ENCODE measurements at places on chromosomes 1 and 21.

- DNase-seq = no peak
Measured at GRCh38 chr1:234907940-234908405, 220.7 kb downstream of the TOMM20 start.

GRCh38 chr1:169309178-169310166, 58.1 kb downstream of the NME7 start:
- DNase-seq = no peak

DNA sequence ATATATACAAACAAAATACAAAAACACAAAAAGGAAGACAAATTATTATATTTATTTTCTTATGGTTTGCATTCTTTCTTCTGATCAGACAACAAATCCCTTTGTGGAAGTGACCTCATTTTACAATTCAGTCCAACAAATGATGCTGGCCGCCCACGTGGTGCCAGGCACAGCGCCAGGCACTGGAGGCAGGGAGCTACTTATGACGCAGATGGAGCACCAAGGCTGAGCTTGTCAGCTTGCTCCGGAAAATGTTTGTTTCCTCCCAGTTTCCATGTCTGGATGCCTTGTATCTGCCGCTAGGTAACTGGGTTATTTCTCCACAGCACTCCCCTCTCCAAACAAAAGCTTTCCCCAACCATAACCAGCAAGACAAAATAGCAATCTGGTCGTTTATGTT, 30.7 kb upstream of the CD34 start:
- DNase-seq = peak; percentile 23

DNA sequence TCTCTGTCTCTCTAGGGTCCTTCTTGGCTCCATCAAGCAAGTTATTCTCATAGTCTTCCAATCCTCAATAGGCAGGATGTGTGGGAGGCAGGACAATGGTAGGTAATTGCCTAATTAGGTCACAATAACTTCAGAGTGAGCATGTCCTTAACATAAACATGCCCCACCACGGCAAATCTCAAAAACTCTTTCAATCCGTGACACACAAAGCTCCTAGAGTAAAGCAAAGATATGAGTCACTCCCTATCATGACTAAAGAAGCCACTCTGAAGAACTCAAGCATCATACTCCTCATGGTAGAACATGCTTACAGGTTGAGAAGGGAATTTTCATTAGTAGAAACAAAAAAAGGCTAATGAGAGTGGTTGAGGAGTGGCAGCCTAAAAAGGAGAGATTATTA, 4.9 kb downstream of the HAO2 start:
- DNase-seq = peak; percentile 81

DNA sequence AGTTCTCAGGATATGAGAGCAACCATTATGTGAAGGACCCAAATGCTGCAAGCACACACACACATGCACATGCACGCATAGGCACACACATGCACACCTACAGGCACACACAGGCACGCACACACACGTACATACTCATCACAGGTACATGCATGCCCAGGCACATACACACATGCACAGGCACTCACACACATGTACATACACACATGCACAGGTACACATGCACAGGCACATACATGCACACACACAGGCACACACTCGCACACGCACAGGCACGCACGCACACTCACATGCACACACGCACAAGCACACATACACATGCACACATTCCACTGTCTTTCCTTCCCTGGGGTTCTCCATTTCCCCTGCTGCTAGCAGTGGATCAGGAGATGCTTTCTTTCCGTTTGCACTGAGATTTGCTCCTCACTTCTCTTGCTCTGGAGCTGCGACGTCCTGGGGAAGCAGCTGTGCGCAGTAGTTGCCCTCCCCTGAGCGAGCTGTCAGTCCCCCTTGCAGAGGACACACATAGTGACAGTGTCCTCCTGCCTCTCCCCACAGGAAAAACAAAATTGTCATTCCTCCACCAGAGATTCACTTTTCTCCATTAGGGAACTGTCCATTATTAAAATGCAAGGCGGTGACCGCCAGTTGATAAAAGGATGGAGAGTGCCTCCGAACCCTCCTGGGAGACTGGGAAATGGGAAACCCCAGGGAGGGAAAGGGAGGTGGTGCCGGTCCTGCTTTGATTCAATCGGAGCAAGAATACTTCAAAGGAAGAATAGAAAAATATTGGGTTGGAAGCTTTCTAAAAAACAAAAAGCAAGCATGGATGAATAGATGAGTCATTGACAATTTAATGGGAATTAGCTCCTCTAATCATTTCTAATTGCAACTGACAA, 69.5 kb downstream of the WDR4 start:
- no peak for DNase-seq

DNA sequence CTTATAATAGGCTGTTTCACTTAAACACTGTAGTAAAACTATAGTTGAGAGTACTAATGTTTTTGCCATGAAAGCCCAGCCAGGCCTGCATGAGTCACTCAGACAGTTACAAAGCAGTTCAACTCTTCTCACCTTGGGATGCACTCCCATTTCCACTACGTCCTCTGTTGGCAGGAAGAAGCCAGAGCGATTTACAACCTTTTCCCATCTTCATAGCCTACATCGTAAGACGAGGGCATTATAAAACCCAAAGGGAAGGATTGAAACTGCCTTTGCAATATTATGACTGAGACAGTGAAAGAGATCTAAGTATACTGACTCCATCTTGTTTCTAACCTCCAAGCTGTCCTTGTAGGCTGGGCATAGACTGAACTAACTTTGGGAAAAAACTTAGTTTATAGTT, 71.8 kb upstream of the CSF1 start:
- peak; percentile 57 for DNase-seq

- no peak for DNase-seq
Measured at GRCh38 chr21:34594566-34595234, 20.2 kb downstream of the RCAN1 start.

- no peak for DNase-seq
Measured at GRCh38 chr21:34561806-34562205, 49.8 kb upstream of the KCNE1 start.

GRCh38 chr21:35314857-35315582, 265.9 kb upstream of the RUNX1 start:
- DNase-seq = no peak

DNA sequence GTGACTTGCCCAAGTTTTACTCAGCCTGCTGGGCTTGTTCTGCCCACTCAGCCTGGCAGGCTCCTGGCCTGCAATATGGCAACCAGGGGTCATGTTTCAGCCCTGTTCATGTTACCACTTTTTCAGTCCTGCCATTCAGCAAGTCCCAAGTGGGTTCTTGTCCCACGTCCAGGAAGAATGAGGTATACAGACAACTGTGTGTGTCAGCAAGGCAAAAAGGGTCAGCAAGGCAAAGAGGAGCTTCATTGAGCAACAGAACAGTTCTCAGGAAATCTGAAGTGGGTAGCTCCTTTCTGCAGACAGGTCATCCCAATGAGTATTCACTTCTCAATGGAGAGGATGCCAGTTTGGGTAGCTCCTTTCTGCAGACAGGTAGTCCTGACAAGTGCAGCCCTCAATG, 1233.3 kb upstream of the B3GALT2 start:
- DNase-seq = no peak

DNA sequence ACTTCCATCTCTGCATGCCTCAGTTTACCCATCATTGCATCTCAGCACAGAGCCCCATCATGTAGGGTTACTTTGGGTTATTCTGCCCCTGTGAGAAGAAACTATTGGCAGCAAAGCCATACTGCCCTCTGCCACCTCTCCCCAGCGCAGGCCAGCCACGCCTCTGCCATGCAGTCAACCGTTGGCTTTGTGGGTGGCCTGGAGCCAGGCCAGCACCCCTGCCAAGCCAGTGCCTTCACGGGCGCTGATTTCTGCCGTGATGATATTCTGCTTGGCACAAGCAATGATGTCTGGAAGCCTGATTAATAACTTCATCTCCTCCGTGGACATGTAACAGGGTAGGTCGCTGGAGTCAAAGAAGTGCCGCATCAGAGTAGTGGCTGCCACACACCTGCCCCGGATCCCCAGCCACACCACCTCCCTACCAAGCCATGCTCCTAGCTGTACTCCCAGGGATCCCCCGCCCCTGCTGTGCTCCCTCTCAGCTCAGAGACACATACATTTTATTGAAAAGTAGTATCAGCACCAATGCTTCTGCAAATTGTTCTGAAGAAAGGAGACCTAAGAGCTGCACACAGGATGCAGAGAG, 15.0 kb upstream of the CEP85 start:
- no peak for DNase-seq

GRCh38 chr1:115336741-115337140, 1.3 kb downstream of the NGF start:
- no peak for DNase-seq

GRCh38 chr1:229696385-229696784, 70.3 kb downstream of the URB2 start:
- no peak for DNase-seq

DNA sequence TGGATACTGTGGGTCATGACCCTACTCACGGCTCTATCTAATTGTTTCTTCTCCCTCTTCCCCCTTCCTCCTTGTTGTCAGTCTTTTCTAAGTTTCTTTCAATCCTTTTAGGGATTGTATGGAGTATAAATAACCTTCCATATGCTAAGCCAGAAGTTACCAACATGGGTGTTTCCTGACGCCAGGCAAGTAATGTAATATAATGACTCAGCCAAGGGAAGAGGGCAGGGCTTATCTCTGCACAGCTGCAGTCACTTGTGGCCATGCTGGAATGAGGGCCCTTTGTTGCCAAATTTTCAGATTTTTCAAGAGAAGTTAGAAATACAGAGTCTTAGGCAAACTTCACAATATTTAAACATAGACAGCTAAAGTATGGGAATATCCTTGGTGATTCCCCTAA, 194.6 kb downstream of the ST6GALNAC3 start:
- no peak for DNase-seq

- no peak for DNase-seq
Measured at GRCh38 chr1:229732061-229732460, 106.0 kb downstream of the URB2 start.

- DNase-seq = no peak
Measured at GRCh38 chr1:60103186-60103585, 29.6 kb upstream of the C1orf87 start.

DNA sequence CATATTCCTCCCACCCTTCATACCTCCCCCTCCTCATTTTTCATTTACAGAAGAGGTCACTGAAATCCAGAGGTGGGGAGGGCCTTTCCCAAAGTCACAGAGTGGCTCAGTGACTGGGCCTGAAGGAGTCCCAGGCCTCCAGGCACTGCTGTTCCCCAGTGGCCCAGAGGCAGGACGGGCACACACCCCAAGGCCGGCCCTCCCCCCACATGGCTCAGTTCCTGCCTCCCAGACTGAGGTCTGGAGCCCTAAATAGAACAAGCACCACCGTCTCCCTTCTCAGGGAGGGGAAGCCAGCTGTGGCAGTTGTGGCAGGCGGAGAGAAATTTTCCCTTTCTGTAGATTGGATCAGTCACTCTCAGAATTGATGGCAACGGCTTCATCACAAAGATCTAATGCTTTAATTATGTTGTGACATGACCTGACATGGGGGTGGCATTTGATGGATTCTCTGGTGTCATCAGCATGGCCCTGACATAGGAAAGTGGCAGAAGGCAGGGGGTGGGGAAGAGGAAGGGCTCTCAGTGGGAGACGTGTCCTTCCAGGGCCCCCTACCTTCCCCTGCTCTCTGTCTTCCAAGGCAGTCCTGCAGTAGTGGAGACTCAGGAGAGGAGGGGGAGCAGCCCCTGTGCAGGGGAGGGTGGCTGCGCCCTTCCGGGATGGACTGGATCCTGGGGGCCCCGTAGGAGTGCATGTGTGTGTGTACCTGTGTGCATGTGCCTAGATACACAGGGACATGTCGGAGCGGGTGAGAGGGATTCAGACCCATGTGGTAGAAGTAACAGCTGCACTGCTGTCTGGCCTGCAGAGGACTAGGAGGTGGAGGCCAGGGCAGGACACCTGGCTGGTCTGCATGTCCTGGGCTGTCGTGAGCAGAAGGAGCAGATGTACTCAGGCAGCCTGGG, 41.2 kb upstream of the FOXO6 start:
- DNase-seq = no peak

- DNase-seq = peak; percentile 19
Measured at GRCh38 chr21:16572032-16572431, 842.2 kb downstream of the USP25 start.

DNA sequence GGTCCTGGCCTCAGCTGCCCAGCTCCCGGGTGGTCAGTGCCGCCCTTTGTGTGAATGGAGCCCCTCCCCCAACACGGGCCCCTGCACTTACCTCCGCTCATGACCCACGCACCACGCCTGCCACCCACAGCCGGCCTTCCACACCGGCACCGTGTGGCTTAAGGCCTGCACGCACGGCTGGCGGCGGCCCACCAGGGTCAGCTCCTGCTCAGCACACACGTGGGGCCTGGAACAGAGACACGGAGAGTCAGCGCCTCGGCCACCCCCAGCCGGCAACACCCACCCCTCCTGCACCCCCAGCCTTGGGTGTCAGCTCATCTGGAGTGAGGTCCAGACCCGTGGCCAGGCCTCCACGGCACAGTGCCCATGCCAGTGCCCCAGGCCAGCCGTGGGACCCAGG, 8.9 kb downstream of the MEGF6 start:
- no peak for DNase-seq

- DNase-seq = no peak
Measured at GRCh38 chr1:85459290-85459689, 5.7 kb downstream of the DDAH1 start.

DNA sequence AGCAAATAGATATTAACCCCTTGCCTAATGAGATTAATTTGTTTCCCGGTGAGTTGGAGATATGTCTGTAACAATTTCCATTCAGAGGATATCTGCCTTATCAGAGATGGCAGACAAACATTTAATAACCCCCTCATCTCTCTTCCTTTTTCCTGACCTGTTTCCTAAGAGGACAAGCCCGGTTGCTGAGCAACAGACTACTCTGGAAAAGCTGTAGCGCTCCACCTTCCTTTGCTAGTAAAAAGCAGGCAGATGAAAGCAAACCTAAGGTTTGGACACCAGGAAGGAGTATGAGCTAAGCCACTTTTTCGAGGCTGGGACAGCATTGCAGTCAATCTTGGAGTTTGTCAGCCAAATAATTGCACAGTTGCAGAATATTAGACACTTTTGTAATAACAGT, 82.4 kb downstream of the RGS21 start:
- no peak for DNase-seq

DNA sequence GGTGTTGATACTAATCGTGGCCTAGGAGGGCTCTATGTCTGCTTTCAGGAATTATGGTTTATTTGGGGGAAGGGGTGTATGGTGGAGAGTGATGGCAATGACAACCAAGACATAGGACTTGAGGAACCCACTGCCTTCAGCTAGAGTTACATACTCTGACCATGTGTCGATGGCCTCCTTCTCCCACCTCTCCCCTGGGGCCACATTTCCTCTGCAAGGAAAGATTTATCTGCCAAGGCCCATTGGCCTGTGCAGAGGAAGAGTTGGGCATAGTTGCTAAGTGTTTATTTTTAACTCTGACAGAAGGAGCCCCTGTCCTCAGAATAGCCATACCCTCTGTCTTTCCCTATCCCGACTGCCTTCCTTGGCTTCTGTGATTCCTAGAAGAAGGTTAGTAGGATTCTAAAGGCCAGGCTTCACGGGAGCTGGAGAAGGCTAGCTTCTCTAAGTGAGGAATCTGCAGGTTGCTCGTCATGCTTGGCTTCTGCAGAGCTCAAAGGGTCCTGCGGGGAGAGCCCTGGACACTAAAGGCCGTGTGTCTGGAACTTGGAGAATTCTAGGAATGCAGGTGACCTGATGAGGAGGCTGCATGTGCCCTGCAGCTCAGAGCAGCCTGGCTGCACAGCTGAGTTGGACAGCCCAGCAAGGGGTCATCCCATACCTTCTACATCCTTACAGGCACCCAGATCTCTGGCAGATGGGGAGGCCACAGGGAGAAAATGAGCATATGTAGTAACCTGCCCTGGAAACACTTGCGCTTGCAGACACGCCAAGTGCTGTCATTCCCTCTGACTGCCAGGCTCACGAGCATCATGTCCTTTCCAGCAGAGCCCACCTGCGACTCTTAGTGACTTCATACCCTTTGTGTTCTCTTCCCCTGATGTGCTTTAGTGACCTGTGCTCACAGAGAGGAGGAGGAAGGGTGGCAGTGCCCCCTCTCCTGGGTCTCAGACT, 9.7 kb downstream of the MAPKAPK2 start:
- DNase-seq = no peak
